Mucosa of gallbladder (tissue), 1 donor: ENCODE measurements at places on chromosomes 6 and 20. TPM values are rescaled to one million over a fixed set of nuclear protein-coding genes. Genes with fewer than 3 reads are reported as not detected.

DNA sequence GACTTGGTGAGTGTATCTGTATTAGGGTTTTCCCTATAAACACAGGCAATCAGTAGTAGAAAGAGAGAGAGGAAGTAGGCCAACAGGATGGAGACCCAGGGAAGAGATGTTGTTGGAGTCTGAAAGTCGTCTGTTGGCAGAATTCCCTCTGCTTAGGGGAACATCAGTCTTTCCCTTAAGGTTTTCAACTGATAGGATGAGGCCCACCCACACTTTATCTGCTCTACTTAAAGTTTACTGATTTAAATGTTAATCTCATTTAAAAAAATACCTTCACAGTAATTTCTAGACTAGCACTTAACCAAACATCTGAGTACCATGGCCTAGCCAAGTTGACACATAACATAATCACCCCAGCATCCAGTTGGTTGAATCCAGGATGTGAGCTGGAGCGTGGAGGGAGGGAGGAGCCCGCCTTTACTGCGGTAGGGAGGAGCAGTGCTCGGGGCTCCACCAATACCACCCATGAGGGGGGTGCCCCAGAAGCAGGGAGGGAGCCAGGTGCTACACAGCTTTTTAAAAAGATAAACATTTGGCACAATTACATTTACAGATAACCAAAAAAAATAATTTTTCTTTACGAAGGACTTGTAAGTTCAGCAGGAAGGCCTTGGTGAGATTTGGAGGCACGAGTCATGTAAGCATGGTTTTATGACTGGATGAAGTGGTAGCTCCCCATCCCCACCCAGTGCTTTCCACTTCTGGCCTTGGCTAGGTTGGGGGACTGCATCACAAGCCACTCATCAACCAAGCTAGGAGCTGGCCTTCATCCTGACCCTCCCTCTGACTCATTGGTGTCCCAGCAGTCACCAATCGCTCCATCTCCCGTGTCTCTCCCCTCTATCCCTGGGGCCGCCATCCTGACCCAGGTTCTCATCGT lies 18.4 kb upstream of the SNX9 start:
- no peak for DNase-seq

The LBP gene
- total RNA-seq = 0.55 TPM

DNA sequence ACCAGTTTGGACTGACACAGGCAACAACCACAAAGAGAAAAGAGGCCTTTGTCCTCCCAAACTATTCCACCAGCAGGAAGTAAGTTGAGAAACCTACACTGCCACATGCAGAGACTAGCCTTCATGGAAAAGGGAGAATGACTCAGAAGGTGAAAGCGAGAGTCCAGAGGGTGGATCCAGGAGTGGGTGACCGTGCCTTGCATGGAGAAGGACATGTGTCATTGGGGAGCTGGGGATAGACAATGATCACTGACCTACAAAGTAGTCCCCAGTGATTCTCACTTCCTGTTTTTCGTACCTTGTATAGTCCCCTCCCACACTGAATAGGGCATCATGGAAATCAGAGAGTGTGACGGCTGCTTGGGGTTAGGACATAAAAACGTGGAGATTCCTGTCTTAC lies 91.9 kb downstream of the MYLK4 start:
- no peak for DNase-seq

DNA sequence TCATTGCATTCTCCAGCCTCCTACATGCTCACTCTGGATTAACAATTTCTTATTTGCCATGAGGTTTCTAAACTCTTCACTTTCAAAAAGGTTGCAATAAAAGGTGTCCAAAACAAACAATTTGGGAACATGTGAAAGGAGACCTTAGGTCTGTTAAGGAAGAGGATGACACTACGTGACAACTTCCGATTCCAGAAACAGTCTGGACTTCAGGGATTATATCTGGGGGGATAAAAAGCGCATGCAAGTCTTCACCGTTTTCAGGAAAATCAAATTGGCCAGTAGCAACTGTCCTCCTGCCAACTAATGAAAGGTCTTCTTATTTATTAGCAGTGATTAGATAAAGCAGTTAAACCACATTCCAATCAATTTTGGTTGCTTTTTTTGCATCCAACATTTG lies 1.8 kb downstream of the ZDHHC14 start:
- no peak for DNase-seq

GRCh38 chr6:21524201-21524600 lies 69.3 kb upstream of the SOX4 start:
- DNase-seq = no peak

GRCh38 chr6:170454512-170455285 lies 98.4 kb downstream of the PSMB1 start:
- no peak for DNase-seq

DNA sequence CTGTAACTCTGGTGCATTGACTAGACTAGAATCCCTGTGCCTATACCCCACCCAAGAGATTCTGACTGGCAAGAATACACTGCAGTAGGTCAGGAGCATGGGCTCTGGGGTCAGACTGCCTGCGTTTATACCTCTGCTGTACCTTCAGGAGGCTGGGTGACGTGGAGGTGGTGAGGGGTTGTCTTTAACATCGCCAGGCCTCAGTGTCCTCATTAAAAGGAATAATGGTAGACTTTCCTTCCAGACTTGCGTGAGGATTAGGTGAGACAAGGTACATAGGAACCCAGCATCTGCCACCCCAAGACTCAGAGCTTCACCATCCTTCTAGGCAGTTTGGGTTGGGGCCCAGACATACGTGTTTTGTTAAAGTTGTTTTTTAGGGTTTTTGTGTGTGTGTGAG lies 44.3 kb downstream of the TM9SF4 start:
- DNase-seq = no peak

DNA sequence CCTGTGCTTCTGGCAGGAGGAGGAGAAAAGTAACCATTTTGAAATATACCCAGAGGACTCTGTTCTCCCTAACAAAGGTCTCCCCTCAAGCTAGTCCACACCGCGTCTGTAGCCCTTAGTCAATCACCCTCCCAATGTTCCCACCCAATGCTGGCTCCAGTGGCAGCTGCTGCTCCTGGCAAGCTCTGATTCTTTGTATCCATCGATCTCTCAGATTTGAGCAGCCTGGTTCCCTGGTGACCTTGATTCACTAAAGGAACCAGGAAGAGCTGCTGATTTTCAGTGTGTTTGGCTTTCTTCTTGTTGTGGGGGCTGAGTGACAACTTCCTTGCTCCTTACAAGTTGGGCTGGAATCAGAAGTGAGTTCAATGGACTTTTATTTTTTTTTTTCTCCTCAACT lies 68.5 kb downstream of the FOXC1 start:
- peak; percentile 70 for DNase-seq

DNA sequence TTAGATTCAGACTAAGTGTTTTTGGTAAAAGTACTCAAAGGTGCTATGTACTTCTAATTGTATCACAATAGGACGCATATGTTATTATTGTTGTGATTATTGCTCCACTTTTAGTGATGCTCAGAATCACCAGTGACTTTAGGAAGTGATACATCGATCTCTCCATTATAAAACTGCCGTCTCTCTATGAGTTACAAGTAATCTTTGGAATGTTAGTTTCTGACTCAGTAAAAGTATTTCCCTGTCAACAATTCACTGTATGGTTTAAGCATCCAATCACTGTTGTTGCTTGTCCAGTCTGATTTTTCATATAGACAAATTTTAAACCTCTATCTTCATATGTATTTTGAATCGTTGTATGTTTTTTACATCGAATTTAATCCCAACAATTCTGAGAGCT lies 9.4 kb downstream of the DCBLD1 start:
- DNase-seq = no peak

The ME1 gene
- 30.2 TPM for total RNA-seq

DNA sequence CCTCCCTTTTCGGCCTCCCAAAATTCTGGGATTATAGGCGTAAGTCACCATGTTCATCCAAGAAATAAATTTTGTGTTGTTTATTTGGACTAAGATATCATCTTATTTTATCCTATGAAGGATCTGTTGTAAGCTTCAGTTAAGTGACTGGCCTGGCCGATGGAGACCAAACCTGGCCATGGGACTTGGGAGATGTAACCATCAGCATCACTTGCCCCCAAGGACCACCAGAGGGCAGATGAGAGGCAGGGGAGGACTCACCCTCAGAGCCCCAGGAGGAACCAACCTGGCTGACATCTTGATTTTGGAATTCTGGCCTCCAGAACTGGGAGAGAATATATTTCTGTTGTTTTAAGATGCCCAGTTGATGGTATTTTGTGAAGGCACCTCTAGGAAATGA lies 266.7 kb downstream of the CDH26 start:
- no peak for DNase-seq
